ENCODE measurements at places on chromosomes 5 and 9.

GRCh38 chr5:167539747-167540146, 751.7 kb upstream of the WWC1 start:
- no peak for DNase-seq

DNA sequence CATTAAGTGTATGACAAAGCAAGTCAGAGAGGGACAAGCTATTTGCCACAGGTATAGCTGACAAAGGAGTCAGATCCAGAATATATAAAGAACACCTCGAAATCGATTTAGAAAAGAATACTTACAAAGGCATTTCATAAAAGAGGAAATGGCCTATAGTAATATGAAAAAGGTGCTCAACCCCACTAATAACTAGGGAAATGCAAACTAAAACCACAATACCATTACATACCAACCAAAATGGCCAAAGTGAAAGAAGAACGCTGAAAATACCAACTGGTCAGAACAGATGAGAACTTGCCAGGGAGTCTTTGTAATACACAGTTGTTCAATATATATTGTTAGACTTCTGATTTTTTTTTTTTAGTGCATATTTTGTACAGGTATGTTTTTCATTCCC, 152.9 kb downstream of the CDC42SE2 start:
- no peak for DNase-seq

- no peak for DNase-seq
These were observed 107.6 kb upstream of the PITX1 start for GRCh38 chr5:135141303-135142268.

DNA sequence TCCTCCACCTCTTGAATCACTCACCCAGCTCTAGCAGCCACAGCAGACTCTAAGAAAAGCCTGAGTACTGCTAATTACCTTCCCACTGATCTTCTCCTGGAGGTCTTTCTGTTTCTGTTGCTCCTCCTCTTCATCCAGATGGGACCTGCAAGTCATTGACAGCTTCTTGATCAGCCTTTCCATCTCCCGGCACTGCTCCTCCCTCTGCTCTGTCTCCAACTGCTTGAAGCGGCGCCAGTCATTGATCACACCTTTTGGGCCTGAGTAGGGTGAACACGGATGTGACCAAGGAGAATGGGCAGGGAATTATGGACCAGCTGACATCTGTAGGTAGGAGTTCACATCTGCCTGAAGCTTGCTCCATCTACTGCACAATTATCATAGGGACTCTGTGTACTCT, 5.5 kb downstream of the PDCL start:
- DNase-seq: no peak

DNA sequence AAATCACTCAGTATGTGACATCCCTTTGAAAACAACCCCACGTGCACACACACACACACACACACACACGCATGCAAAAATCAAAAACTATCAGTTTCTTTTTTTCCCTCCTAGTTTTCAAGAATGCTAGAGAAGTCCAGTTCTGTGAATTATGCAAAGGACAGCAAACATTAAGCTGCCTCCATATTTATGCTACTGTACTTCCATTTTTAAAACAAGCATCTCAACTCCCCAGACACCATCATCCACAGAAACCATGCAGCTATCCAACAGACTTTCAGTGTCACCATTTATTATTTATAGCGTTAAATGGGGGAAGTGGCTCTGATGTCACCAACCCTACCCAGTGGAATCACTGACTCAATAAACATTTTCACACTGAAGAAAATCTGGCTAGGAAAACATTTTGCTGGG, 1.6 kb downstream of the FBXW11 start:
- DNase-seq: no peak

GRCh38 chr5:61431923-61432620, 100.0 kb downstream of the ZSWIM6 start:
- no peak for DNase-seq

DNA sequence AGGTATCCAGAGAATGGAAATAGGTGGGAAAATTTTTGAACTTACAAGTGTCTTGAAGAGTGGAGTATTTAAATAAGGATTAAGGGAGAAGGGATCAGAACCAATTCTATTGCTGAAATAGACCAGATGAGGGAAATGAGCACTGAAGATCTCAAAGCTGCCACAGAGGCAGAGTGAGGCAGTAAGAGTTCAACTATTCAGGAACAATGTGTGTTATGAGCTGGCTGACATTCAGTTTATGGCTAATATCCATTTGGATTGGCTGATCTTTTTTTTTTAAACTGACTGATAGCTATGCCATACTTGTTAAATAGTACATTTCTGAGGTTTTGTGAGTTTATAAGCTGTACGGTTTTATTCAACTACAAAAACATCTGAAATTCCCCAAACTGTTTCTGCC, 95.3 kb upstream of the GNA14 start:
- DNase-seq: no peak

- DNase-seq: peak; percentile 51
These were observed 9.9 kb upstream of the TRIM36 start for GRCh38 chr5:115179394-115180164.

DNA sequence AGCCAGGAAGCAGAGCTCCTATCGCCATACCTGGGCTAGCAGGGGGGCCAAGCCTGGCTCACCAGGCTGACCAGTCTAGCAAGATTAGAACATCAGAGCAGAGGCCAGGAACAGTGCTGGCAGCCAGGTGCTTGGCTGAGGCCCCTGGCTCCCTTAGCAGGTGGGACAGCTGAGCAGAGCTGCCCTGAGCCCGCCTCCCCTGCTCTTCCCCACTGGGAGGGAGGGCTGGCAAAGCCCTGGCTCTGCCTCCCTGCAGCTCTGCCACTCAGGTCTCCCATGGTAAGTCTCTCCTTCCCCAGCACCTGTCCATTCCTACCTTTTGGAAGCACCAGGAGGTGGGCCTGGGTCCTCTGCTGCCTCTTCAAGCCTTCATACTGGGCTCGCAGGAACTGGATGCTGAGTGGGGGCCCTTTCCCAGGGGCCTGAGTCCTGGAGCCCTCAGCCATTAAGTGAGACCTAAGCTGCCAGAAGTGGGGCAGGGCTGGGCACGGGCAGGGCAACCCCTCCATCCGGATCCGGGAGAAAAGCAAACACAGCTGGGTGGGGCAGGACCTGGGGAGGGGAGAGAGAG, 803 bp downstream of the C9orf152 start:
- no peak for DNase-seq

GRCh38 chr9:124480621-124480981, 26.6 kb downstream of the NR5A1 start:
- no peak for DNase-seq

GRCh38 chr9:95061916-95062595, 255.5 kb downstream of the FANCC start:
- no peak for DNase-seq

GRCh38 chr5:75610201-75610600, 1.1 kb upstream of the ANKDD1B start:
- DNase-seq: no peak

DNA sequence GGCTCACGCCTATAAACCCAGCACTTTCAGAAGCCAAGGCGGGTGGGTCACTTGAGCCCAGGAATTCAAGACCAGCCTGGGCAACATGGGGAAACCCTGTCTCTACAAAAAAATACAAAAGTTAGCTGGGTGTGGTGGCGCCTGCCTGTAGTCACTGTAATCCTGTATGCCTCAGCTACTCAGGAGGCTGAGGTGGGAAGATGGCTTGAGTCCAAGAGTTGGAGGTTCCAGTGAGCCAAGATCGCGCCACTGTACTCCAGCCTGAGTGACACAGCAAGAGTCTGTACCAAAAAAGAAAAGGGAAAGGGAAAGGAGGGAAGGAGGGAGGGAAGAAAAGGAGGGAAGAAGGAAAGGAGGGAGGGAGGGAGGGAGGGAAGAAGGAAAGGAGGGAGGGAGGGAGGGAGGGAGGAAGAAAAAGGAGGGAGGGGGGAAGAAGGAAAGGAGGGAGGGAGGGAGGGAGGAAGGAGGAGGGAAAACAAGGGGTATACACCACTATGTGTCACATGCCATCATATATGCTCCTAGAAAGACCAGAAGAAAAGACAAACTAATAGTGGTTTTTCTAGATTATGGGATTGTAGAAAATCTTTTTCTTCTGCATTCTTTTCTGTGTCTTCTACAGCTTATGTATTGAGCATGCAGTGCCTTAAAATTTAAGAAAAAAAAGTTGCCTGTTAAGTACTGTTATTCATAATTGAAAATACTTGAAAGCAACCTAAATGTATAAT, 240.1 kb downstream of the DENND1A start:
- DNase-seq: no peak

GRCh38 chr9:36268007-36268427, 9.8 kb upstream of the GNE start:
- no peak for DNase-seq

DNA sequence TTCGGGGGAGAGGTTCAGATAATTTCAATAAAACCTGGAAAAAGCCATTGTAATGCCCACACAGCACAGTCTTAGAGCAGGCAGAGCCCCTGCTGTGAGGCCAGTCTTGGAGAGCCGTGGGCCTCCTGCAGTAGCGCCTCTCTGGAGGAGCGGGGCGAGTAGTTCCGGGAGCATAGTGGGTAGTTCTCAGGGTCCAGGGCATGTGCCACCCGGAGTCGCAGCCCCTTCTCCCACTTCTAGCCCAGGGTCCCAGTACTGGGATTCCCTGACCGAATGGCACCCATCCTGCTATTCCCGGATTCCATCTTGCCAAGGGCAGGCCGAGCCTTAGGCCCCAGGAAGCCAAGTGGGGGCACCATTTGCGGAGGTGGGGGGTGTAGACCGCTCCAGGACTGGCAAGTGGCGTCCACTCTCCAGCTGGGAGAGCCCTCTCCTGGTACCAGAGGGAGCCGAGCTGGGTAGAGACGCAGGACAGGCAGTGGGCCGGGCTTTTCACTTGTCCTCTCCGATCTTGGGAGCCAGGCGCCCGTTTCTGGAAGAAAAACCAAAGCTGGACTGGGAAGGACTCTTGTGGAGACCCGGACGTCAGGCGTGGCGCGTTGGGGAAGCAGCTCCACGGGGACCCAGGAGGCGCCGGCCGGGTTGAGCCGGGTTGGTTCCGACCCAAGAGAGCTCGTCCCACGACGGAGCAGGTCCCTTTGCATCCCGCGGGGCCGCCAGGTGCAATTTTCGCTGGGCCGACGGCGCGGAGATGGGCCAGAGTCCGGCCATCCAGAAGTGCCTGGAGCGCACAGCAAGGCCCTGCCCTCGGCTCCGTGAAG, 12.1 kb downstream of the PROP1 start:
- DNase-seq: no peak

DNA sequence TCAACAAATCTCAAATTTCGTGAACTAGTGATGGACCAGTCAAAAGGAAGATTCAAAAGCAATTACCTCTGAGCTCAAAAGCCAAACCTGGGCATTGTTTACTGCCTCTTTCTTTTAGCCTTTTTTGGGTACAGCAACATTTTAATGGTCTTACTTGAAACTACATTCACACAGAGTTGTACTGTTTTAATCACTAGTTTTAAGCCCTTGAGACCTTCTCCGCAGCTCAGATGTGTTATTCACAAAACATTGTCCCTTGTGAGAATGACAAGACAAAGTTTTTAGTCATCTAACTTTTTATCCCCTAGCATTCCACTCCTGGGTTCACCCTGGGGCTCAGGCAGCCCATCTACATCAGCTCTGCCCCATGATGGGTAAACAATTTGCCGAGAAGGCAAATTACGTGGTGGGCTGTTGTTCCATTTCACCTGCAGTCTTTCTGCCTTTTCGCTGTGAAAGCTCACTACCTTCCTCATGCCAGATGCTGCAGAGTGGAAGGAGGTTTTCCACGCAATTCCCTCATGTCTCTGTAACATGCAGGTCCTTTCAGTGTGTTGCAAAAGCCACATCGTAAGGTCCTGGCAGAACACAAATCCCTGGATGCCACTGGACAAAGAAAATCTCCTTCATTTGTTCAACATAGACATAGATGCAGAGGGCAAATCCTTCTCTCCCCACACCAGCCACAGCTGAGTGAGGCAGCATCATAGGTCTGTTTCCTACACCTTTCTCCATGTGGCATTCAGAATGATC, 175.7 kb downstream of the EBF1 start:
- no peak for DNase-seq

- peak; percentile 94 for DNase-seq
These were observed at the start of gene ISOC1 for GRCh38 chr5:129094087-129094923. ISOC1 (plus strand) TSS chr5:129094749; CDS start chr5:129094767, 18 bp downstream.

GRCh38 chr9:130713286-130713960, 19.8 kb downstream of the EXOSC2 start:
- DNase-seq: no peak

DNA sequence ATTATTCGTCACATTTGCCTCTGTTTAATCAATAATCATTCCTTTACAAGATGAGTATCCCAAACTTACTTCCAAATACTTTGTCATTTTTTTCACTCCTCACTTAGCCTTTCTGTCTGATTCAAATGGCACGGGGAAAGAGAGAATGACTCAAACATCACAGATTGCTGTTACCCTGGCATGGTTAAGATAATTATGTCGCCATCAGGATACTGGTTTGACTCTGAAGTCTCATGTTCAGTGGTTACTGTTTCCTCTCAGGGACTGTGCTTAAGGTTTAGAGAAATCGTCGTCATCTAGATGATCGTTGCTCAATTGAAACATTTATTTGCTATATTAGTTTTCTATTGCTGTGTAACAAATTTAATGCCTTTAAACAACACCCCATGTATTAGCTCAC, 45.2 kb upstream of the RAD23B start:
- no peak for DNase-seq

DNA sequence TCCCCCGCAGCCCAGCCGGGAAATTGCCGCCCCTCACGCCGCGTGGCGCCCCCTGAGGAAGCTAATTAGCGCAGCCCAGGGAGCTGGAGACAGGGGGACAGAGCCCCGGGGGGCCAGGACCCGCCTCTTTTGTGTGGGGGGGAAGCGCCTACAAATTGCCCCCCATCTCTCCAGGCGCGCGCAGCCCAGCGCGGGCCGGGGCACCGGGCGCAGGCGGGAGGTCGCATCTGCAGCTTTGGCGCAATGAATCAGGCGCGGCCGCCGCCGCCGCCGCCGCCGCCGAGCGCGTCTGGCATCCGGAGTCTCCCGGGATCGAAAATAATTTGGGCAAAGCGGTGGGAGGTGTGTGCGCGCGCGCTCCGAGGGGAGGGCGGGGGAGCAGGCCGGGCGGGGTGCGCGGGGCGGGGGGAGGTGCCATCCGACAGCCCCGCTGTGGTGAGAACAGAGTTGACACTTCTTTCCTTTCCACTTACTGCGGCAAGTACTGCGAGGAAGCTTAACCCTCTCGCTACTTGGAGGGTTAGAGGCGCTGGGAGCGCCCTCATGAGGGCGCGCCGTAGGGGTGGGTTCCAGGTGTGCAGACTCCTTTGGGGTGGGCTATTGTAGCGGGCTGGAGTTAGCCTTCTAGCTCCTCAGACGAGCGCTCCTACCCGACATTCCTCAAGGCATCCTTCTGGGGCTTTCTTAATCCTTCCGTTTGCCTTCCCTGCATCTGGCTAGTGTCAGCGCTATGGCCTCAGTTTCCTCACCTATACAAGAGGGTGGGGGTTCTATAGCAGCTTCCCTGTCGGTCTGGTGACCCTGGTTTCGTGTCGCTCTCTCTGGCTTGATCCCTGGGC, 63.1 kb downstream of the CXXC5 start:
- peak; percentile 65 for DNase-seq

GRCh38 chr5:38462976-38463633, 93.3 kb downstream of the LIFR start:
- DNase-seq: no peak

All from mesothelial cell of epicardium (in vitro differentiated cells).